Right ventricle myocardium superior (tissue), 1 donor: ENCODE measurements at places on chromosomes 2 and 18. TPM values are rescaled to one million over a fixed set of nuclear protein-coding genes. Genes with fewer than 3 reads are reported as not detected.

DSEL gene
- total RNA-seq, result 1.7 TPM

RND3 gene
- total RNA-seq, result 20.4 TPM

INO80C gene
- 23.1 TPM for total RNA-seq

TCF4 gene
- 59.5 TPM for total RNA-seq

CABLES1 gene
- total RNA-seq, result 3.3 TPM

LAMA3 gene
- total RNA-seq, result 3.3 TPM

METAP1D gene
- 6.9 TPM for total RNA-seq

SCYGR4 gene
- not detected for total RNA-seq

ANTXR1 gene
- 31.2 TPM for total RNA-seq

ACADL gene
- total RNA-seq, result 0.73 TPM

KIF3C gene
- total RNA-seq, result 3.2 TPM

RGPD4 gene
- total RNA-seq, result 0.11 TPM

FSIP2 gene
- 0.13 TPM for total RNA-seq

GRHL1 gene
- total RNA-seq, result 1.0 TPM

MRPL44 gene
- total RNA-seq, result 33.9 TPM

LRRTM1 gene
- total RNA-seq, result 0.30 TPM

NAT8 gene
- total RNA-seq, result not detected

GGCX gene
- total RNA-seq, result 25.1 TPM

FOXD4L1 gene
- not detected for total RNA-seq

FLACC1 gene
- 8.3 TPM for total RNA-seq

IL1R1 gene
- total RNA-seq, result 21.1 TPM

KCNIP3 gene
- total RNA-seq, result 8.4 TPM

TNFRSF11A gene
- 0.94 TPM for total RNA-seq

PARD3B gene
- 6.8 TPM for total RNA-seq

IL18RAP gene
- 0.30 TPM for total RNA-seq

UGT1A1 gene
- total RNA-seq, result not detected

PRSS56 gene
- total RNA-seq, result 0.19 TPM

CSRNP3 gene
- 4.1 TPM for total RNA-seq

APCDD1 gene
- 27.0 TPM for total RNA-seq

PELI1 gene
- total RNA-seq, result 9.1 TPM

HEATR5B gene
- 27.7 TPM for total RNA-seq

HRH4 gene
- not detected for total RNA-seq

XPO1 gene
- 57.2 TPM for total RNA-seq

KCNE4 gene
- 3.2 TPM for total RNA-seq

PTMA gene
- total RNA-seq, result 195 TPM

KIF1A gene
- 0.65 TPM for total RNA-seq

CMPK2 gene
- 2.7 TPM for total RNA-seq
